Tibial artery (tissue), 4 donors: ENCODE measurements at places on chromosomes 1 and 21.

DNA sequence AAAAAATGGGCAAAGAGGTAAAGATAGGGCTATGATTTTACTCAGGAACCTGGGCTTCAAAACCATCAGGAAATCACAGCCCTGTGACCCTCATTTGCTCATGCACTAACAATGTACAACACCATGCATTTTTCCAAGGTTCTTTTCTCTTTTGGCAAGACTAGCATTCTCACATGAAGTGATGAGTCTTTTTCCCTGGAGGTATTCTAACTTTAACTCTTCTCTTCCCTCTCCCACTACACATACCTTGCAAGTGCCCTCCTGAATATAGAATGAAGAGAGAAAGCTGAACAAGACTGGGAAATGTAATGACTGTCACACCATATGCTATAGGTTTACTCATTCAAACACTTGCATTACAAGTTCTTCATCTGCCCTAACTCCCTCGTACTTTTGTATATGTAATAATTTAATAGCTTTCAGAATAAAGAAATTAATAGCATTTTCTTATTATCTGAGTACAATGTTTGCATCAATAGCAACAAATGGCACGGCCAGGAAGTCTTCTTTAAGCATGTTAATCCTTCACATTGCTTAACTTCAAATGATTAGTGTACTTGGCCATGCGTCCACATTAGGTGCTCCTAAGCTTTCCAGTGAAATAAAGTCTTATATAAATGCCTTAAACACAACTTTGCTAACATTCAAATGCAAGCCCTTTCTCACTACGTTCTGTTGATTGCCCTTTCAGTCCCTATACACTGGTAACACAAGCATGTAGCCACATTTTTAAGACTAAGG, 1.8 kb downstream of the NIBAN1 start:
- no peak for DNase-seq

- DNase-seq: peak; percentile 29
These were observed 4.3 kb downstream of the MGST3 start for GRCh38 chr1:165635329-165635728.

DNA sequence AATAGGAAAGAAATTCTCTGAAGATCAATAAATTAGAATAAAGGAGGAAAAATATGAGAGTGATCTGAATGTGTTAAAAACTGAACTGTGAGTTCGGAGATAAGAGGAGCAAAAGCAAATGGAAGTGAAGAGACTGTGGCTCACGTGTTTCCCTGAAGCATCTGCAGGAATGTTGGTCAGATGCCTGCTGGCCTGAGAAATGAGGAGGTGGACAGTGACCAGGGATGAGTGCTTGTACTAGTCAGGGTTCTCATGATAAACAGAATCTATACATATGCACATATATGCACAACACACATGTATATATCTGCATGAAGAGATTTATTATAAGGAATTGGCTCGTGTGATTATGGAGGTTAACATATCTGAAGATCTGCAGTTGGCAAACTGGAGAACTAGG, 103.4 kb upstream of the TIAM1 start:
- no peak for DNase-seq

DNA sequence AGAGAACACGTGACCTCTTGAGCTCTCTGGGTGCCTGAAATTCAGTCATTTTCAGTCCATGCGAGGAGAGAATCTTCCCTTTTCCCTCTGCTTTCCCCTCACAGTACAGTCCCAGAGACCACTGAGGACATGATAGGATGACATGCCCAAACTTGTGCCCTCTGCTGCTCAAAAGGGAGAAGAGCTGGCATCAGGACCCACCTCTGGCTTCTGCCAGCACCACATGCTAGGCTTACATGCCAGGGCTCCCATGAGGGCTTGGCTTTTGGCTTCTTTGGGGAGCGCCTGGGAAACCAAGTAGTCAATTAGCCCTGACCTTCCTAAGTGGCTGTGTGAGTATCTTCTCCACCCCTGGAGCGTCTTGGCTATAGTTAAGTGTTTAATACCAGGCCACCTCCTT, 13.8 kb upstream of the KCNQ4 start:
- no peak for DNase-seq

DNA sequence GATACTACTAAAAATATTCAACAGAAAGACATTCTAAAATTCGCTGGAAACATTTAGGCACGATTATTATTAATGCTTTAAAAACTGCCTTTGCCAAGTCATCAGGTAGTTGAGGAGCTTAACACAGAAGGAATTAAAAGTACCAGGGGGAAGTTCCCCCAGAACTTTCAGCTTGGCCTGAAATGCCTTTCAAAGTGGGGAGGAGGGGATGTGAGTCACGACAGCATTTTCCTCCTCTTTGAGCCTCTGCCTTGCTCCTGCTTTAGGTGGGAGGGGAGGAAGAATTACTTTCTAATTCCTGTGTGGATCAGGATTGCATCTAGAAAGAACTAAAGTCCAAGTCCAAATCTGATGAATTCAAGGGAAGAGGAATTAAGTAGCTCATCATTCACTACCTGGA, 183.7 kb downstream of the CLIC6 start:
- no peak for DNase-seq

GRCh38 chr1:212482637-212483441, 50.1 kb downstream of the NENF start:
- DNase-seq: peak; percentile 54

- no peak for DNase-seq
These were observed 244.4 kb downstream of the ZNF648 start for GRCh38 chr1:181817091-181817490.

DNA sequence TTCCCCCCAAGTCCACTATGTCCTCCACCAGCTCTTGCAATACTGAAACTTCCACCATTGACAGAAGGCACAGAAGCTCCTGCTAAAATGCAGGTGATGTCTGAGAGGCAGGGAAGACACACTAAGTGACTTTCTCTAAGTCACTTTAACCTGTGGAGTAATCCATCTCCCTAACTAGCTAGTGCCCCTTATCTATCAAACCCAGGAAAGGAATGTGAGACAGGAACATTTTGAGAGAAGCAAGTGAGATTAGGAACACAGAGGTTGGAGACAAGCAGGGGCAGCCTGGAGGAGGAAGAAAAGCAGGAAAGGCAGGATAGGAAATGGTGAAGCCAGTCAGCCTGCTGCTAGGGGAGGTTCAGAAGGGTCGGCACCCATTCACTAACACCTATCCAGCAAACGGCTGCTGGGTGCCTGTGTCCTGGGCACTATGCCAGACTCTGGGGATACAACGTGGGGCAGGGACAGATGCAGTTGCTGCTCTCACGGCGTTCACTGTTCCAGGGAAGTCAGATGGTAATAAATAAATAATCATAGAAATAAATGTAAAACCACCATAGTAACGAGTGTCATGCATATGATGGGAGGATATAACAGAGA, 7.0 kb downstream of the GPA33 start:
- DNase-seq: no peak

- DNase-seq: no peak
These were observed 4.6 kb upstream of the KRTAP10-4 start for GRCh38 chr21:44568667-44569556.

DNA sequence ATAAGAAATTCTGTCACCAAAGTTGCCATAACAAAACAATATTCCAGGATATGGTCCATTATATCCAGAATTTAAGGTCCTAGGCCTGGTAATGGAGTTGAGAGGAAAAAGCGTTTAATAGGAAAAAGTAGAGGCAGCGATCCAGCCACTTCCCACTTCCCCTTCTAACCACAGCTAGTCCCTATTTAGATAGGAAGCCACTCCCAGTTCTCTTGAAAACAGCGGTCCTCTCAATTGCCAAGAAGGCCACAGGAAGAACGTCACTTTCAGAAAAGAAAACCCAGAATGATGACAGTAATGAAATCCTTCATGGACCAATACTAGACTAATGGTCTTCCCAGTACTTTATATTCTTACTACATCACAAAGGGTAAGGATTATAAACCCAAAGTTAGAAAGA, 38.6 kb downstream of the ABL2 start:
- no peak for DNase-seq

GRCh38 chr1:30447080-30447479, 276.3 kb downstream of the MATN1 start:
- no peak for DNase-seq

- no peak for DNase-seq
These were observed 9.9 kb upstream of the ARF1 start for GRCh38 chr1:228072658-228073043.
